ENCODE measurements at places on chromosomes 2 and 18. TPM values are rescaled to one million over a fixed set of nuclear protein-coding genes. Genes with fewer than 3 reads are reported as not detected.

DNA sequence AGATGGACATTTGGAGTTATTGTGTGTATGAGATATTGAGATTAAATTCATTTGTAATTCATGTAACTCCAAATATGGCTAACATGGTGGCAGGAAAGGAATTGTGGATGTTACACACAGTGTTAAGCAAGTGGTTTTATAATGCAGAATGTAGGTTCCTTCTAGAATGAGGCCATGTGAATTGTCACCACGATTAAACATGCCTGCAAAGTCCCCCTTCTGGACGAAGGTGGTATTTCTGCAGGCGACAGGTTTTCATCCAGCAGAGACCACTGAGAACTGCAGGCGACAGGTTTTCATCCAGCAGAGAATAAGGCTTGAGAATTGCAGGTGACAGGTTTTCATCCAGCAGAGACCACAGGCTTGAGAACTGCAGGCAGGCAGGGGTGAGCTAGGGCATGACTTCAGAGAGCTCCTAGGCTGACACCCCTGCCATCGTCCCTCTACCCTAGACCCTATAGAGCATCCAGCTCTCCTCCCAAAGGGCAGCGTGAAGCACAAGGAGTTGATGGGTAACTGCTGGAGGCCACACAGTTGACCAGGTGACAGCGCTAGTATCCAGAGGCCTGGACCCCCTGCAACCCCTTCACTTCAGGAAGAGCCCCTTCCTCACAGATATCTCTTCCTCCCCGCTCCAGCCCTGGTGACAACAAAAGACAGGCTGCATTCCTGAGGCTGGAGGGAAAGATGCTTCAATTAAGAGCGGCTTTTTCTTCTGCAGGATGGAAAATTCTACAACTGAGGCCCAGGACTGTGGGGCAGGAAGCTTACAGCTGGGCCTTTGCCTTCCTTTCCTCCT lies 175.8 kb downstream of the LOXHD1 start:
- DNase-seq, result peak; percentile 70
- no peaks in the 10 kb centered on the region for H3K36me3 ChIP-seq
- no peak overlapping the region for H3K27ac ChIP-seq
- no peaks in the 10 kb centered on the region for H3K27me3 ChIP-seq
- peaks cover 6% of the 10 kb centered on the region for H3K4me1 ChIP-seq

The GAD1 gene
- 1.8 TPM for total RNA-seq

- no peak for DNase-seq
- H3K36me3 ChIP-seq, result peaks cover 13% of the 10 kb centered on the region
- H3K4me1 ChIP-seq, result no peaks in the 10 kb centered on the region
- no peak overlapping the region for H3K27ac ChIP-seq
- no peaks in the 10 kb centered on the region for H3K27me3 ChIP-seq
- no peak overlapping the region for H3K4me3 ChIP-seq
Measured at GRCh38 chr2:88829607-88830463, 138.4 kb downstream of the RPIA start.

DNA sequence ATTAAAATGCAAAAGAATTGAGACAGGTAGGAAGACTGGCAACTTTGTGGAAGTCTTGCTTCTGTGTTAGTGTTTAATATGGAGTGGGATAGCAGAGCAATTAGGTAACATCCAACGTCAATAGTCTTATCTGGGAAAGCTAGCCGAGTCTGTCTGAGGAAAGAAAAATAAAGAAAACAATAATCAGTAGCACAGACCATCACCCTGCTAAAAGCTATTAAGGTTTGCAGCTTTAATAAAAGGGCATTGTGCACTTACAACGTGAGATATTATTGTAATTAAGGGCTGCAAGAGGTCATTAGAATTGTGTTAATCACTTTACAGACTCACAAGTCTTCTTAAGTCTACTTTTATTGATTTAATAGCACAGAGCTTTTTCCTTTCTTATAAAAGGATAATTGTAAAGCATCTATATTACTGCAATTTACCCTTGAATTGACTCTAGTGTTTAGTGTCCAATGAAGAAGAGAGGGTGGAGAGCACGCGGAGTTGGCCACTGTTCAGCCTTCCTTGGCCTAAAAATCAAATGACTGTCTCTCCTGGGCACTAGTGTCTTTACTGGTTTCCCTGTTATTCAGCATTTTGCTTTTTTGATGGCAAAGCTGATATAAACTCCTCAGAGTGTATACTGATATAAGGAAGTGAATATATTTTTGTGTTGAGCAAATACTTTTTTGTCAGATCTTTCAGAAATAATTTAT lies 2.0 kb downstream of the CDH7 start:
- H3K27ac ChIP-seq, result no peak overlapping the region
- peaks cover 12% of the 10 kb centered on the region for H3K27me3 ChIP-seq
- no peaks in the 10 kb centered on the region for H3K36me3 ChIP-seq
- no peaks in the 10 kb centered on the region for H3K4me1 ChIP-seq
- H3K4me3 ChIP-seq, result no peak overlapping the region

DNA sequence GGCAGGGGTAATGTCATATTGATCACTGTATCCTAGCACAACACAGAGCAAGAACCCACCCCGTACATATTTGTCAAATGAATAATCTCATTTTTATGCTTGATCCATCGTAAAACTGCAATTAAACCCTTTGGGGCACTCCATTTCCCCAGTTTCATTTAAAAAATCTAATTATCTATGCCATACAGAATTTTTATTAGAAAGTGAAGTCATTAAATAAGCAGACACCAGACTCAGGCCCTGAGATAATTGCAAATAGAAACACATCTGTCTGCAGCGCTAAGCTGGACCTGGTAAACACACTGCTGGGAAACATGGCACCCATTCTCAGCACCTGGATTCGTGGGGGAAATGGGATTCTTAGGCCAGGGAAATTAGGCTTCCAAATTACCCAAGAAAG lies 5.1 kb downstream of the CYRIA start:
- H3K36me3 ChIP-seq, result no peaks in the 10 kb centered on the region
- H3K27ac ChIP-seq, result no peak overlapping the region
- DNase-seq, result no peak
- H3K4me1 ChIP-seq, result no peaks in the 10 kb centered on the region
- peaks cover 4% of the 10 kb centered on the region for H3K27me3 ChIP-seq
- no peak overlapping the region for H3K4me3 ChIP-seq

GRCh38 chr2:232890536-232890895 lies 20.5 kb downstream of the SNORC start:
- H3K36me3 ChIP-seq, result no peaks in the 10 kb centered on the region
- no peaks in the 10 kb centered on the region for H3K27me3 ChIP-seq
- DNase-seq, result no peak

The PTPRN gene
- 6.3 TPM for total RNA-seq

DNA sequence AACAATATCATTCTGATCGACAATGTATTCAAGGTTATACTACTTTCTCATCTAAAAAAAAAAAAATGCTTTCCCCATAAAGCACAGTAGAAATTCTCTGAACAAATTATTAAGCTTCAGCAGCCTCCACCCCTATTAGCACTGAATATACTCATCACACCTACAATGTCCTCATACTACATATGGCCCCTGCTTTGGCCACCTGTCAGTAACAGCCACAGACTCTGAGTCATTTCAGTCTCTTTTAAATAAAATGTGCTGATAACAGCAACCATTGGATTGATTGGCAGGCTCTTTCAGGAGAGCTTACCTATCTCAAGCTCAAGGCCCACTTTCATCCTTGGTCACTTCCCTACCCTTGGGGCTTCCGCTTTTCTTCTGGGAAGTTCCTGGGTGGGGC lies 236.7 kb downstream of the TMX3 start:
- H3K36me3 ChIP-seq, result no peaks in the 10 kb centered on the region
- DNase-seq, result no peak
- H3K27me3 ChIP-seq, result no peaks in the 10 kb centered on the region
- no peaks in the 10 kb centered on the region for H3K4me1 ChIP-seq

GRCh38 chr18:62586151-62586774 lies 63.4 kb downstream of the ZCCHC2 start:
- H3K27ac ChIP-seq, result no peak overlapping the region
- peak; percentile 72 for DNase-seq
- H3K4me1 ChIP-seq, result peaks cover 2% of the 10 kb centered on the region
- no peak overlapping the region for H3K4me3 ChIP-seq
- H3K27me3 ChIP-seq, result no peaks in the 10 kb centered on the region

DNA sequence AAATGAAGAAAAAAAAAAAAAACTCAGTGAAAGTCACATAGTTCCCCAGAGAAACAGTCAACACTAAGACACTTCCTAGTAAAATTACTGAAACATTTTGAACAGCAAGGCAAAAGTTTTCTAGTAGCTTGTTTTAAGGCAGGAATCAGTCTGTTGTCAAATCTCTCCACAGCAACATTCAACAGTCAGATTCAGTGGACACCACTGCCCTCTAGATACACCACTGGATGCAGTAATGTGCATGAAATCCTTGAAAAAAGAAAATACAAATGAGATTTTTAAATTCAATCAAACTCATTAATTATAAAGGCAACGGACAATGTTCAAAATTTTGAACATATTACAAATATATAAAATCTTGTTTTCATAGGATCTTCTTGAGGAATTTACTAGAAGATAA lies 46.4 kb downstream of the GRB14 start:
- no peaks in the 10 kb centered on the region for H3K4me1 ChIP-seq
- H3K27ac ChIP-seq, result no peak overlapping the region
- no peaks in the 10 kb centered on the region for H3K27me3 ChIP-seq
- DNase-seq, result no peak
- no peaks in the 10 kb centered on the region for H3K36me3 ChIP-seq
- no peak overlapping the region for H3K4me3 ChIP-seq

- H3K4me3 ChIP-seq, result no peak overlapping the region
- H3K36me3 ChIP-seq, result no peaks in the 10 kb centered on the region
- DNase-seq, result no peak
Measured at GRCh38 chr18:78396077-78396476, 583.5 kb upstream of the SALL3 start.

GRCh38 chr2:36403675-36404230 lies 48.2 kb downstream of the CRIM1 start:
- no peak for DNase-seq
- no peaks in the 10 kb centered on the region for H3K36me3 ChIP-seq
- H3K27ac ChIP-seq, result no peak overlapping the region
- no peak overlapping the region for H3K4me3 ChIP-seq
- no peaks in the 10 kb centered on the region for H3K27me3 ChIP-seq
- H3K4me1 ChIP-seq, result peaks cover 7% of the 10 kb centered on the region

The PRSS56 gene
- total RNA-seq, result not detected

DNA sequence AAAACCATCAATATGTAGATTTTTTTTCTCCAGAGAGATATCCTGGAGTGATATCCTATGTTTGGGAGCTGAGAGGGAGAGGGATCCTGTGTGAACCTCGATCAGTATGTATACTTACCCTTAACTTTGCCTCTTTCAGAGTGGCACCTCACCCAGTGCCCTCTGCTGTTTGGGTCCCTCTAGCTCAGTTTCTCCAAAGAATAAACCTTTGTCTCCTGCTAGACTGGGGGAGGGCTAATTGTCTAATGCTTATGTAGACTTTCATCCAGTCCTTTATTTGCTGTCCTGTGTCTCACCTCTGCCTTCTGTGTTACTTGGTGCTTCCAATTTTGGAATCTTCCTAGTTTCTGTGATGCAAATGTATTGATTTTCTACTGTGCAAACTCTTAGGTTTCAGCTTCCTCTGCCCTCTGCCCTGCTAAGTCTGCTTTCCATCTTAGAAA lies 48.4 kb downstream of the MTX2 start:
- no peak for DNase-seq
- no peak overlapping the region for H3K27ac ChIP-seq
- 0 out of 2 replicates have a peak, but pooled peaks cover 3% of the 10 kb centered on the region for H3K36me3 ChIP-seq
- no peaks in the 10 kb centered on the region for H3K27me3 ChIP-seq
- H3K4me1 ChIP-seq, result no peaks in the 10 kb centered on the region
- no peak overlapping the region for H3K4me3 ChIP-seq

DNA sequence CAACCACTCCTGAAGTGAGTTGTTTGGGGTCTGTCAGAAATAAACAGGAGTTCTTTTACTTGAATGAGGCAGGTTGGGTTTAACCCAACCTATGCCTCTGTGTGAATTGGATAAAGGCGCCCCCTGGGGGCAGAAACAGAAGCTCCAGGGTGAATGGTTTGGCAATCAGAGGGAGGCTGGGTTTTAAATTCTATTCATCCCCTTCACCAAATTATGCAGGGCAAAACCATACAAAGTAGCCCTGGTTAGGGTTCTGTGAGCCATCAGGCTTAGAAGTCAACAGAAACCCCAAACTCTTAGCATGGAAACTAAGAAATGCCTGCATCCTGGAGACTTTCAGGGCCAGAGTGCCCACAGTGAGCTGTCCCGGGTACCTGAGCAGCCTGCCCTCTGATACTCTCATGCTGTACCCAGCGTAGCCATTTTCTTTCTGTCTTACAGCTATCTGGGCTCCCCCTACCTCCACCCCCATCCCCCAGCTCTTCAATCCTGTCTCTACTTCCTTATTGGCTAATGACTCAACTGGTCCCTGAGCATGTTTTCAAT lies 241.5 kb downstream of the ICOS start:
- no peaks in the 10 kb centered on the region for H3K27me3 ChIP-seq
- H3K36me3 ChIP-seq, result no peaks in the 10 kb centered on the region
- peak; percentile 68 for DNase-seq
- H3K4me3 ChIP-seq, result no peak overlapping the region
- H3K27ac ChIP-seq, result no peak overlapping the region

- H3K4me3 ChIP-seq, result no peak overlapping the region
- H3K27me3 ChIP-seq, result no peaks in the 10 kb centered on the region
- H3K4me1 ChIP-seq, result no peaks in the 10 kb centered on the region
Measured at GRCh38 chr18:22606563-22607283, 189.0 kb upstream of the CTAGE1 start.

- H3K27me3 ChIP-seq, result no peaks in the 10 kb centered on the region
- no peak overlapping the region for H3K27ac ChIP-seq
- H3K36me3 ChIP-seq, result no peaks in the 10 kb centered on the region
- no peaks in the 10 kb centered on the region for H3K4me1 ChIP-seq
- H3K4me3 ChIP-seq, result no peak overlapping the region
Measured at GRCh38 chr18:49856496-49856895, 43.2 kb upstream of the ACAA2 start.

The NDC80 gene
- 38.5 TPM for total RNA-seq

- H3K27me3 ChIP-seq, result no peaks in the 10 kb centered on the region
- no peaks in the 10 kb centered on the region for H3K36me3 ChIP-seq
- H3K4me3 ChIP-seq, result no peak overlapping the region
- DNase-seq, result no peak
- no peak overlapping the region for H3K27ac ChIP-seq
Measured at GRCh38 chr2:233240897-233241296, 10.6 kb upstream of the ATG16L1 start.

DNA sequence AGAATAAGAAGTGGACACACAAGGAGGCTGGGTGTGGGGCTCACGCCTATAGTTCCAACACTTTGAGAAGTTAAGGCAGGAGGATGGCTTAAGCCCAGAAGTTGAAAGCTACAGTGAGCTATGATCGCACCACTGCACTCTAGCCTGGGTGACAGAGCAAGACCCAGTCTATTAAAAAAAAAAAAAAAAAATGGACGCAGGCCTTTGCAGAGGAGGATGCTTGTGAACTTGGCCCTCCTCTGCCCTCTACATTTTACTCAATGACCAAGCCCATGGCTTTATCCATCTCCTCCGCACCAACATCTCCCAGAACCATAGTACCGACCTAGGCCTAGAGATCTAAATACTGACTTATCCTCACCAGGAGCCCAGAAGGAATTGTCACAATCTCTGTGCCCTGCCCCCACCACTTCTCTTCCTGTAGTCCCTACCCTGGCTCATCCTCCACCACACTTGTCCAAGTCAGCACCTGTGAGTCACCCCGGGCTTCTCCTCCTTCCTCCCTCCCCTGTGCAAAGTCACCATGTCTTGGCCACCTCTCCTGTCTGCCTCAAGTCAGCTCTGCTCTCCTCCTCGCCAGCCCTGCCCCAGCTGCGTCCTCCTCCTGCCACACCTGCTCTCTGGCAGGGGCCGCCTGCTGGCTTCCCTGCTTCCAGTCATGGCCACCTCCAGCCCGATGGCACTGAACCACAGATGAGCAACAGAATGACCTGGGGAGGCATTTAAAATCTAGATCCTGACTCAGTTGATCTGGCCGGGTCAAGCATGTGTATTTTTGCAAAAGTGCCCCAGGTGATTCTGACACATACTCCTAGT lies 35.8 kb upstream of the ASPRV1 start:
- peaks cover 4% of the 10 kb centered on the region for H3K4me1 ChIP-seq
- H3K27ac ChIP-seq, result no peak overlapping the region
- peak; percentile 53 for DNase-seq
- peaks cover 4% of the 10 kb centered on the region for H3K36me3 ChIP-seq
- H3K4me3 ChIP-seq, result no peak overlapping the region
